Fibroblast of lung (primary cell): ENCODE measurements at places on chromosomes 5 and 9.

GRCh38 chr9:90019626-90020025 lies 414.8 kb downstream of the GADD45G start:
- no peak for DNase-seq

DNA sequence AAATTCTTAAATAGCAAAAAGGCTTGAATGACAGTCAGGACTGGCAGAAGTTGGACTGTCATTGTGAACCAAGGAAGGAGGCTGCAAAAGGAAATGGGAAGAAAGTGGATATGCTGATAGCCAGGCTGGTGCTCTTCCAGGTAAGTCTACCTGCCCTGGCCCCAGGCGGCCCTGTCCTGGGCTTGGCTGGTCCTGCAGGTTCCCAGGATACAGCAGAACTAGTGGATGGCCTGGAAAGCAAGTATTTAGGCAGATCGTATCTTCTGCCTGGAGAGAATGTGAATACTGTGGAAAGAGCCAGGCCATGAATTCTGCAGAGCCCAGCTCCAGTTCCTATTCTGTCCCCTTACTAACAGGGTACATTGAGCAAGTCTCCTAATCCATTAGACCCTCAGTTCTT lies 149.3 kb downstream of the SEC61B start:
- no peak for DNase-seq

DNA sequence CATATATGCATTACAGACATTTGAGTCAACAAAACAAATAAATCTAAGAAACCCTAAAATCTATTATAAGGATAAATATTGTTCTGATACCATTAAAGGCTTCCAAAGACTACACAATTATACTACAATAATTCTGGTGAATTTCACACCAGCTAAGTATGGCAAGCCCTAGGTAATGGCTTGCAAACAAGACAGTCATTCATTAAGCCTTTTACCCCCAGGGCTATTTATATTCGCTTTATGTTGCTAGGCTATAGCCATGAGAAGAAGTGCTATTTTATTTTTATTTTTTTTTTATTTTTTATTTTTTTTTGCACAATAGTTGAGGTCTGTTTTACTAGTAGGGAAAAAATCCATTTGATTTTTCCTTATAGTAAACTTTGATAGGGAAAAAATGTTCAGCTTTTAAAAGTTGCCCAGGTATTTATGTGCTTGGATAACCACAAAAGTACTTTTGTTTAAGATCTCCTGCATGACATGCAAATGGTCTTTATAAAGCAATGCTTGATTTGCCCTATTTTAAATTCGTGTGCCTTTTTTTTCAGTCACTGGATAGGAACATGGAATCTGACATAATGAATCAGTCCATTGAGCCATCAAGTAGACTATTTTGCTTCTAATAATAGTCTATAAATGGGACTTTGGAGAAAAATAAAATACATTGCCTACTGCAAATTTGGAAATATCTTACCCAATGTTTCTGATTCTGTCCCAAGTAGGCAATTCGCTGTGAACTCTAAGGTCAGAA lies 946.3 kb upstream of the COX7C start:
- DNase-seq, result no peak

- DNase-seq, result peak; percentile 31
These were observed 1.8 kb downstream of the PTGER4 start for GRCh38 chr5:40681363-40682153.

DNA sequence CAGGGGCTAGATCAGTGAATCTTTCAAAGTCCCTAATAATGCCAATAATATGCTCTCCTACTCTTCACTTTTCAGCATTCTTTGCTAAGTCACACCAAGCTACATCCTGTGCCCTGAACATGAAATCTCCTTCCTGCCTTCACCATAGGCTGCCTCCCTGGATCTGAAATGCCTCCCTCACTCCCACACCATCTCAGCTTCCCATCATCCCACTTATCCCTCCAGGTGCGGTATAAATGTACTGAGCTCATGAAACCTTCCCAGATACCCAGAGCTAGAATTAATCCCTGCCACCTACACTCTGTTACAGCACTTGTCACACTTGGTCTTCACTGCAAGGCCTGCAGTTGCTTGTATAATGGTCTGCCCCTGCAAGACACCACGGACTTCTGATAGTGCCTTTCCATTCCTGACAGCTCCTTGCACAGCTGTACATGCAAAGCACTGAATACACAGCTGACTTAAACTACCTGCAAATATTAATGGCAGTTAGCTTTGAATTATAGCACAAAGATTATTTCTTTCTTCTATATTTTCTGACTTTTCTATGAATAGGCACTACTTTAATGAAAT lies 250.4 kb downstream of the EBF1 start:
- no peak for DNase-seq

DNA sequence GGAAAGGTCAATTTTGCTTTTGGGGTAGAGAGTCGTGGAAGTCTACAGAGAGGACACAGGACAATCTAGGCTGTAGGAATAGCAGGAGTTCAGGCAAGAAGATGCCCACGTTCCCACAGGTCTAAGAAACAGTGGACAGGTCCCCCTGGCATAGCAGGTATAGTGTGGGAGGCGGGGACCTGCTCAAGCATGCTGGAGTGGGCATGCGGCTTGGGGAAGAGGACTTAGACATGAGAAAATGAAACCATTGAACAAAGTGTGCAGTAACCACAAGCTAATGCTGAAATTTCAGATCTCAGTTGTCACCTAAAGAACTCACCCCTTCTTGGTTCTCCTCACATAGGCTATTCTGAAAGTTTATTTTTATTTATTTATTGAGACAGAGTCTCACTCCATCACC lies 142.8 kb upstream of the EFNA5 start:
- DNase-seq, result no peak

GRCh38 chr5:54581831-54582548 lies 64.4 kb downstream of the SNX18 start:
- no peak for DNase-seq

GRCh38 chr9:20321423-20322082 lies 300.7 kb downstream of the MLLT3 start:
- no peak for DNase-seq

DNA sequence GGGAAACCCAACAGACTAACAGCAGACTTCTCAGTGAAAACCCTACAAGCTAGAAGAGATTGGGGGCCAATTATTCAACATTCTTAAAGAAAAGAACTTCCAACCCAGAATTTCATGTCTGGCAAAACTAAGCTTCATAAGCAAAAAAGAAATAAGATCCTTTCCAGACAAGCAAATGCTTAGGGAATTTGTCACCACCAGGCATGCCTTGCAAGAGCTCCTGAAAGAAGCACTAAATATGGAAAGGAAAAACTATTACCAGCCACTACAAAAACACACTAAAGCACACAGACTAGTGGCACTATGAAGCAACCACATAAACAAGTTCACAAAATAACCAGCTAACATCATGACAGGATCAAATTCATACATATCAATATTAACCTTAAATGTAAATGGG lies 131.1 kb downstream of the OR2K2 start:
- peak; percentile 26 for DNase-seq

DNA sequence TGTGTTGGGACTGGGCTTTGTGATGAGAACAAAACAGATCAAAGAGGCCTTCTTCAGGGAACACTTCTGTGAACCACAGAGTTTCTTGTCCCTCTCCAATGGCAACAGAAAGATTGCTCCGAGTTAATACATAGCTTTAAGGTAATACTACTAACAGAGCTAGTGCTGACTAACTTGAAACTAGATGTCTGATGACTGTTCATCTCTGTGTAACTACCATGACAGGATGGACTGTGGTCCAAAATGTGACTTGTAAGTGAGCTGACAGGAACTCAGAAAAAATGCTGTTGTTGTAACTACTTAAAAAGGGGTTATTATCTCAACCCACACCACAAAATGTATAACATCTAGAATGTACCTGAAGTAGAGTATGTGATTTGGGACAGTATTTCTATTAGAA lies 630.2 kb upstream of the DMAC1 start:
- DNase-seq, result no peak

DNA sequence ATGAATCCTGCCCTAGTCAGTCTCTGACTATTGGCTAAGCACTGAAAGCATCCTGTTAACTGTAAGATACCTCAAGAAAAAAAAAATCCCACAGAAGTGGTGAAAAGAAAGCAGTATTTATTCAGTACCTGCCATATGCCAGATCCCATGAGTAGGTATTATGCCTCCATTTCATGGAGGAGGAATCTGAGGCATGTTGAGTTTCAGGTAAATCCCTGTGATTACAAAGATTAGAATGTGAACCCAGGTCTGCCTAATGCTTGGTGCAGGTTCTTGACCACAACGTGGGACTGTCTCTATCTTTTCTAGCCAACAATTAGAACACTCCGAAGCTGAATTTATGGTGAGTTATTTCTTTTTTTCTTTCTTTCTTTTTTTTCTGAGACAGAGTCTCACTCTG lies 30.9 kb downstream of the SH3RF2 start:
- DNase-seq, result no peak
